ENCODE measurements at places on chromosomes 11 and 22.

GRCh38 chr11:65487467-65488272, 11.2 kb upstream of the MALAT1 start:
- peak; percentile 100 for DNase-seq

- no peak for DNase-seq
Measured at GRCh38 chr22:23233752-23234408, 53.6 kb downstream of the BCR start.

DNA sequence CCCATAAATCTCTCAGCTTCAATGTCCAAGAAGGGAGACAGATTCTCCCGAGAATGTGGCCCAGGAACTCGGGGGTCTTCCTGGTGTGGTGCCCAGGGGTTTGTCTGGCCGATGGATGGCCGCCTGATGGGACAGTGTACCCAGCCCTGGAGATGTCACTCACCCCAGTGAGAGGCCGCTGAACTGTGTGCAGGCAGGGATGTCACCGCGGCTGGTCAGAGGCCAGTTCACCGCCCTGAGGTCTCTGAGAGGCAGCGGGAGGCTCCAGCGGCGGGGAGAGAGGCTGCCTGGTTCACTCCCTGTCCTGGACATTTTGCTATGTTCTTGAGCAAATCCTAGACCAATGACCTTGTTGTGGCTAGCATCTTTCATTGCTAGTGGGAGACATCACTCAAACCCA, 1349.5 kb downstream of the BRD1 start:
- no peak for DNase-seq

- DNase-seq = no peak
Measured at GRCh38 chr22:23072077-23072910, 2.0 kb downstream of the GNAZ start.

DNA sequence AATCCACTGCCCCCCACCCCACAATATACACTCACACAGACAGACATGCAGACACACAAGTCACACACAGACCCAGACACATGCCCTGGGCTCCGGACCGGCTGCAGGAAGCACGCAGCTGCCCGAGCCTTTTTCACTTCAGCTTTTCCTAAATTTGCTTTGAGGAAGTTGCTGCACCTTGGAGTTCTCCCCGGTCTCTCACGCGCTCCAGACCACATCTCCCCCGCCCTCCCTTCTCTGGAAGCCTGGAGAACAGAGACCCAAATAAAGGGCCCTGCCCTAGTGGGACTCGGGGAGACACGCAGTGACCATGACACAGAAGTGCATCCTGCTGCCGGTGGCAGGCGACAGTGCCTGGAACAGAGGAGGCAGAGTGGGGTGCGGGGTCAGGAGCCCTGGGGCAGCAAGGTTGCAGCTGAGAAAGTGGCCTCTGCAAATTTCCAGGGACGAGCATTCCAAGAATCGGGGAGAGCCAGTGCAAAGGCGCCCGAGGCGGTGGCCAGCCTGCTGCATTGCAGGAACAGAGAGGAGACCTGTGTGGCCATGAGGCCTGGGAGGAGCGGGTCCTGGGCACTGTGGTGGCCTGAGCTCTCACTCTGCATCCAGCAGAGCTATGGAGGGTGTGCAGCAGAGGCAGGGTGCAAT, 19.1 kb downstream of the RPL3 start:
- DNase-seq = no peak

- no peak for DNase-seq
Measured at GRCh38 chr22:20774882-20775281, 969 bp downstream of the SERPIND1 start.

Measured in NCI-H1417 treated with DMSO at 0.1 percent for 48 hours (cell line).